ENCODE measurements at places on chromosomes 1 and 21.

DNA sequence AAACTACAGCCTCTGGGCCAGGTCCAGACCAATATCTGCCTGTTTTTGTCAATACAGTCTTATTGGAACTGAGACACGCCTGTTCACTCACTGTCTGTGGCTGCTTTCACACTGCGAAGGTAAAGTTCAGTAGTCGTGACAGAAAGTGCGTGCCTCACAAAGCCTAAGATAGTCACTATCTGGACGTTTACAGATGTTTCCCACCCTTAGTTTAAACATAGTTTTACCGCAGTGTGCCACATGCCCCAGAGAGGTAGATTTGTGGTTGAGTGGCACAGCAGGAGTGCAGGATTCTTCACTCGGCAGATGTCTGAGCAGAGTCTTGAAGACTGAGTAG lies 61.9 kb downstream of the NFASC start:
- DNase-seq: no peak

DNA sequence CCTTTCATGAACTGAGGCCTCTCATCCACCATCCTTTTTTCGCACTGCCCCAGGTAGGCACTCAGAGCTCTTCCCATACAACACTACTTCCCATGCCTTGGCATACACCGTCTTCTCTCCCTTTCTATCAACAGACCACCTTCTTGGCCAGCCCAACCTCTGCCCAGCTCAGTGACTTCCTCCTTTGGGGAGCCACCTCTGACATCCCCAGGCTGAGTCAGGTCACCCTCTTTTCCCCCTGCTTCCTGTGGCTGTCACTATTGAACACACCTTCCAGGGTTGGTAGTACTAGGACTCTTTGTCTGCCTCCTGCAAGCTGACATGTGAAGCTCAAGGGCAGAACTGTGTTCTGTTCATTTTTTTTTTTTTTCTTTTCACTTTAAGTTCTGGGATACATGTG lies 283.2 kb downstream of the SETD4 start:
- DNase-seq: no peak

- DNase-seq: no peak
Measured at GRCh38 chr1:17397910-17398695, 26.1 kb downstream of the PADI6 start.

- DNase-seq: no peak
Measured at GRCh38 chr1:201108614-201109013, 3.6 kb downstream of the CACNA1S start.

DNA sequence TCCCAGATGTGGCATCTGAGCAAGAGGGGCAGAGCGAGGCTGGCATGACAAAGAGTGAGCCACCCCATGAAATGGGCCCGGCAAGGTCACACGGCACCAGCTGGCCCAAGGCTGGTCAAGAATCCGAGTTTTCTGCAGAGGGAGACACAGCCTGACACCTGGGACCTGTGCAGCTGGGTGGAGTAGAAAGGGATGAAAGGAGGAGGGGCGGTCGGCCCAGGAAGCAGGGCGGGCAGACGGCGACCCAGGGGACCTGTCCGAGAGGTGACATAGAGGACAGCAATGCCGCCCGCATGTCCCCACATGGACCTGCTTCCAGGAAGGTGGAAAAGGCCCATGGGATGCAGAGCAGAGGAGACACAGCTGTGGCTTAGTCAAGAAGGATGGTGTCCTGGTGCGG lies 137.7 kb downstream of the PRDM16 start:
- DNase-seq: no peak

GRCh38 chr1:64564891-64565290 lies 95.0 kb downstream of the CACHD1 start:
- DNase-seq: no peak

DNA sequence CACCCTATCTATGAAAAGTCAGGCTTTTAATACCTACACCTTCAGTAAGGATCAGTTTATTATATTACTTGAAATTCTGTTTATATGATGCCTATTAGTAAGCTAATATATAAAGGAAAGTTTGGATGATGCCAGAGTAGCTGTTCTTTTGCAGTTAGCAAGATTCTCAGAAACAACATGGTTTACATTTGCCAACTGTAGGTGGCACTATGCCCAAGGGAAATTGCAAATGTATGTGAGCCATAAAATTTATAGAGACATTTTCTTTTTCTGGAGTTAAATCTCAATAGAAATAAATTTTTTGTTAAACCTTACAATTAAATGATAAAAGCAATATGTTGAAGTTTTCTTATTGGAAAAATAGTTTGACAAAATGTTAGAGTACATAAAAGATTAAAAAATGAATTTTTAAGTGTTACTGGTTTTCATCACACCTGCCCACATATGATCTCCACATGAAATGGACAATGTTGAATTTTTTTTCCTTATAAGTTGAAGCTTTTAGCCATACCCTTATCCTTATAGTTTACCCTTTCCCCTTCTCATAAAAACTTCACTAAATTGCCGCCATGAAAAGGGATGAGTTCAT lies 32.1 kb upstream of the EPHX4 start:
- DNase-seq: no peak

GRCh38 chr1:245604979-245605378 lies 450.2 kb downstream of the KIF26B start:
- no peak for DNase-seq

DNA sequence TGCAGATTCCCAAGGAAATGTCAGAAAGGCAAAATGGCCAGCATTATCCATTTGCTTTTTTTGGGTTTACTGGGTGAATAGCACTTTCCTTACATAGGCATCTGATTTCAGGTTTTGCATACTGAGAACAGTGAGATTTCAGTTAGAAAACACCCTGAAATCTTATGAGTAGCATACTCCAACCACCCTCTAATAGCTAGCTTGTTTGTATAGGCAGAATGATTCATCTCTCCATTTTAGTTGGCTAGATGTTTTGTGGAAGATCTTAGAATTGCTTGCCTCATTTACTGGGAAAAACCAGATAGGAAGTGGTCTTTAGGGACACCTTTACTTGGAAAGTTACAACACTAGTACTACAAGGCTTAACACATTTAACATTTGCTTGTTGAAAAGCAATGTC lies 10.4 kb downstream of the KYAT3 start:
- DNase-seq: no peak

GRCh38 chr1:117389284-117389683 lies 22.0 kb downstream of the MAN1A2 start:
- DNase-seq: no peak

DNA sequence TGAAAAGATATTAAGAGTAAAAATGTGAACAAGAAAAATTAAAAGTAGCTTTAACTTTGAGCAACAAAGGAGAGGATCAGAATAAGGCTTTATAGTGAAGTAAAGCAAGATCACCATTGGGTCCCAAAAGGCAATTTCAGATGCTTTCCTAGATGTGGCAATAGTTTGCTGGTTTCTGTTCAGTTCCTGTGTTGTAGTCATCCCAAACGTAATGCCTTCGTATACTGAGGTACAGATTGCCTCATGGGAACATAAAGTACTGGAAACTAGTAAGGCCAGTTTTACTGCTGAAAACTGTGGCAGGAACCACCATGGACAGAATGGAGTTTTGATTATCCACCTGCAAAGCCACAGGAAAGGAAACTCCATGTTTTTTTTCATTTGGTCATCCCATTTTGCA lies 283.5 kb upstream of the SGIP1 start:
- no peak for DNase-seq

DNA sequence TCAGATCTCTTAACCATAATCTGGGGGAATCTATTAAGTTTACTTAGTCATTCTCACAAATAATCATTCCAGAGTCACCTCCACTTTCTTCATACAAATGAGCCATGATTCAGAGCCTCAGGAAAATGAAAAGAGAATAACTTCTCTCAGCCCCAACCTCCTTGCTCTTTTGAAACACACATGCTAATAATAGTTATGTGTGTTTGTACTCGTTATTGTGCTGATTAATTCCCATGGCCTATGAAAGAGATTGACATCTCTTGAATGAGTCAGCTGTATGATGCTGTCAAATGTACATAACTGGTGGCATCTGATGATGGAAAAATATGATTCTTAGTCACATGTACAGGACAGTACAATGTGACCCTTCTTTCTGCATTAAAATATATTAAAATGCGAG lies 41.5 kb downstream of the DTL start:
- DNase-seq: no peak

DNA sequence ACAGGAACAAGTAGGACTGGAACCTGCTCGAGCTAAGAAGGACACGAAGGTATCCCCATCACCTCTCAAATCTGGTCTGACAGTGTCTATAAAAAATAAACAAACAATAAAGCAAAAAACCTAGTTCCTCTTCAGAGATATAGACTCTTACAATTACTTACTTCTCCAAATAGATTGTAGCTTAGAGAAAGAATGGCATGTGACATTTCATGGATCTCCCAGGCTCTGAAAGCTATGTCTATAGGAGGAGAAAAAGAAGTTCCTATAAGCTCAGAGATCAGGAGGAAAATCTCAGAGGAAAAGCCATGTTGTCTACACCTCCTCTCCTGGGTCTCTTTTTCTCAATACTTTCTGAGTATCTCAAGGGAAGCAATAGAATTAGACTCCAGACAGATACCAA lies 12.3 kb upstream of the OR10J5 start:
- DNase-seq: no peak

GRCh38 chr1:112418099-112418892 lies 22.3 kb downstream of the CTTNBP2NL start:
- no peak for DNase-seq

DNA sequence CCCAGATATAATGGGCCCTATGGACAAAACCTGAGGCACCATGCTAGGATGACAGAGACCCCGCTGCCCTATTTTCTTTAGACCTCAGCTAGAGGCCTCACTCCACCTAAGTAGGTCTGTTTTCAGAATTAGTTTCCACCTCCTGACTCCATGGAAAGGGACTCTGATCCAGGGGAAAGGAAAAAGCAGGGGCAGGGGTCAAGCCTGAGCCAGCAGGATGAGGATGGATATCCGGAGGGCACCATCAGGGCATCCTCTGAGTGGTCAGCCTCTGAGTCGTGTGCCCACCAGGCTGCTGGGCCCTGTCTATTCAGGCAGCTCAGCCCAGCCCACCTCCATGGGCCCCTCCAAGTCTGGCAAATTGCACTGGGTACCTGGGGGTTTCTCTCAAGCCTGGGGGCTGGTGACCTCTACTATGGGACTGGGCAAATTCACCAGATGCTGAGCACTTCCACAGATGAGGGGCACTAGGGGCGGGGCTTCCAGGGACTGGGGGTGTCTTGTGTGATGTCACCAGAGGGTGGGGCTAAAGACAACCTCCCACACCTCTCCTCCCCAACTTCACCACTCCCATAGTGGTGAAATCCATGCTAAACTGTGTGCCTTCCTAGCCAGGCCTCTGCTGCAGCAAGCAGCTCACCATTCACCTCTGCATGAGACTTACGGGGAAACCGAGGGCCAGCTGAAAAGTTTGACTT lies 5.5 kb downstream of the PAQR7 start:
- DNase-seq: no peak

DNA sequence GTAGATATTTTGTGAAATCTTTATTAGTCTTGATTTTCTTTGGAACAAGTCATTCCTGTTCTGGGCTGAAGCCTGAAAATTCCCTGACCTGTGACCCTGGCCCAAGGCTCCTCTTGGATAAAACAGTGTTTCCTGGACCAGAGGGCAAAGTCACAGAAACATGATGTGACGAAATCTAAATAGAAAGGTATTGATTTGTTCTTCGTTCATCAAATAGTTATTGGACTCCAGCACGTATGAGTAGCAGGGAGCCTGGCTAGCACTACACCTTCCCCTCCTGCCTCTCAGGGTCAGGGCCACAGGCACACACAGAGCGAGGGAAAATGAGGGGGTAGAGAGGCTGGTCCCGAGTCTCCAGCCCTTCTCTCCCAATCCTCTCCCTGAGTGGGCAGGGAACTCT lies 1.7 kb upstream of the CLDN14 start:
- DNase-seq: no peak

- DNase-seq: no peak
Measured at GRCh38 chr1:213533125-213533524, 454.6 kb upstream of the PROX1 start.

DNA sequence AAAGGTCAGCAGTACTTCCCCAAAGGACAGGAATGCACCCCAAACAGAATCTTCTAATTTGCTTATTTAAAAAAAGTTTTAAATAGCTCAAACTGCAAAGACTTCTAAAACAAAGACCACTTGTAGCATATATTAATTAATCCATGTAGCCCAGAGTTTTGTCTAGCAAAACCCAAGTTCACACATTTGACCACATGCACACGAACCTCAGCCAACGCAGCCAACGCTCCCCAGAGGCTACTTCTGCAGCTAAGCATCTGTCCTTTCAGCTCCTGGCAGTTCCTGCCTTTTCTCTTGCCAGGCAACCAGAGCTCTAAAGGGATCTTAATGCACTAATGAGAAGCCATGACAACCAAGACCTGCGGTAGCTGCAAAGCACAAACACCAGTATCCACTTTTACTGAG lies 89.6 kb downstream of the RERE start:
- no peak for DNase-seq

DNA sequence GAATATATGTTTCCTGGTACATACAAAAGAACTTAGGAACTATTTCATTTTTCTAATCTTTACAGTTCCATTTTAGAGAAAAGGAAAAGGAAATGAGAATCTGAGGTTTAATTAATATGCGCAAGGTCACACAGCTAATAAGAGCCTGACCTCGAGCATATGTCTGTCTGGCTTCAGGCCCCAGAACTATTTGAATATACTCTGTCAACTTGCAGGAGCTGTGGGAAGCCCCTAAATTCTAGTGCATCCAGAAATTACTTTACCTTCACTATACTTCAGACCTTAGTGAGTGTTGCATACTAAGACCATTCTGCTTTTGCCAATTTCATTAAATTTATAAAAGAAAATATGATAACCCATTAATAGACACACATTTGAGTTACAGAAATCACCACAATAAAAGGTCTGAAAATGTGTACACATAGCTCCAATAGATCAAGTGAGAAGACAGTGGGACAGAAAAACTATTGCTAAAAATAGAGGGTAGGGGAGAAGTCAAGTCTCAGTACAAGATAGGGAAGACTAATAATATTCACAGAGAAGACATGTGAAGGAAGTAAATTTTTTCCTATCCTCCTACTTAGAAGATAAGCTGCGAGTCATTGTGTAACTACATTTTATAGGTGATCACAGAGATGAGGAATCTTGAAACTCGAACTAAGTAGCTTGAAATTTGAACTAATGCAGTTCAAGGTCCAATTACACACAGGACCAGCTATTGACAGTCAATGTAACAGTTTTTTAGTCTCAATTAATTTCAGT lies 3.8 kb downstream of the RGS13 start:
- no peak for DNase-seq

GRCh38 chr1:58773406-58773840 lies 10.4 kb downstream of the JUN start:
- DNase-seq: no peak

DNA sequence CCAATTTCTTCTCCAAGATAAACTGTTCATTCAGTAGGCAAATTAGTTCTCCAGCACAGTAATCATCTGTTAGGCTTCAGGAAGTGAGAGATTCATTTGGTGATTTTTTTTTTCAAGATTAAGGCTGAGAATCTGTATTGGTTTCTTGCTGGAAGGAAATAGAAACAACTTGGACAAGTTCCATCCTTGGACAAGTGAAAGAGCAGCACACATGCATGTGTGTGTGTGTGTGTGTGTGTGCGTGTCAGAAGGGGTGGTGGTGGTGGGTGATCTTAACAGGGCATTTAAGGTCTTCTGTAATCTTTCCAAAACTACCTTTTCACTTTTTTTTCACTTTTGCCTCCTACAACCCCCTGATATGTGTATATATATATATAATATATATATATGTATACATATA lies 15.9 kb upstream of the SUCO start:
- no peak for DNase-seq

- DNase-seq: no peak
Measured at GRCh38 chr1:230629511-230629910, 12.8 kb upstream of the COG2 start.

GRCh38 chr21:34559089-34559631 lies 47.1 kb upstream of the KCNE1 start:
- DNase-seq: no peak

All from stimulated activated CD8-positive, alpha-beta memory T cell treated with anti-CD3 and anti-CD28 coated beads, Interleukin-4, amount 100 ng/mL, for 1 hour (primary cell).